Activated T-cell treated with anti-CD3 and anti-CD28 coated beads for 24 hours (primary cell): ENCODE measurements at places on chromosomes 12 and 14.

GRCh38 chr12:68890701-68891113, 42.3 kb downstream of the CPM start:
- no peak for DNase-seq

DNA sequence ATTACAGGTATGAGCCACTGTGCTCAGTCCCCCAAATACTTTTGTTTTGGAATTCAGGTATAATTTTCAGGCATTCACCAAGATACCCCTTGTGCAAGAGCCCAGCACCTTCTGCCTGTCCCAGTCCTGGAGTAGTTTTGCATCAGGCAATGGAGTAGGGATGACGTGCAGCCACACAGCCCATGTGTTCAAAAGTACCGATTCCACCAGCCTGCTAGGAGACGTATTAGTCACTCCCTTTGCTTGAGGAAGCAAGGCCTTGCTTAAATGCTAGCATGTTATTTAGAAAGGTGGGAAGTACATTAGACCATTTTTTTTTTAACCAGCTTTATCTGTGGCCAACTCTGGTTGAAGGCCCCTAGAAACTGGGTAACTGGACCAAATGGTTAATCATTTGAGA, 15.0 kb upstream of the GALNT16 start:
- DNase-seq = no peak

GRCh38 chr12:26062006-26062405, 62.8 kb downstream of the BHLHE41 start:
- DNase-seq = no peak

- no peak for DNase-seq
Observed at GRCh38 chr12:65232476-65233077, 45.9 kb upstream of the MSRB3 start.

- DNase-seq = peak; percentile 54
Observed at GRCh38 chr12:11581179-11581755, 68.2 kb upstream of the ETV6 start.

DNA sequence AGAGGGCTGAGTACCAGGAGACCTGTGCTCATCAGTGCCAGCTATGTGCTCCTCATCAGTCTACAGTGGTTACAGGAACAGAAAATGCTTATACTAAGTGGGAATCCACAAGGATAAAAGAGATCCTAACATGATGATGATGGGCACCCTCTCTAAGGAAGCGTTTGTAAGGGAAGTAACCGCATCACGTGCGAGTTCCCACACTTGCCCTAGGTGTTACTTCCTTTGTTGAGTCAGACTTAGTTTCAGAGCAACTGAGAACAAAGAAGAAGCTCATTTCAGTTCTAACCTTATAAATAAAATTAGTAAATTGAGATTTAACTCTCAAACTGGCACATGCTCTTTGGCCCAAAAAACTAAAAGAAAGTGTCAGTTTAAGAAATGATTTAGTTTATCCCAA, 956.4 kb upstream of the TMEM132C start:
- DNase-seq = no peak

GRCh38 chr12:109779382-109779781, 53.8 kb downstream of the TRPV4 start:
- no peak for DNase-seq

DNA sequence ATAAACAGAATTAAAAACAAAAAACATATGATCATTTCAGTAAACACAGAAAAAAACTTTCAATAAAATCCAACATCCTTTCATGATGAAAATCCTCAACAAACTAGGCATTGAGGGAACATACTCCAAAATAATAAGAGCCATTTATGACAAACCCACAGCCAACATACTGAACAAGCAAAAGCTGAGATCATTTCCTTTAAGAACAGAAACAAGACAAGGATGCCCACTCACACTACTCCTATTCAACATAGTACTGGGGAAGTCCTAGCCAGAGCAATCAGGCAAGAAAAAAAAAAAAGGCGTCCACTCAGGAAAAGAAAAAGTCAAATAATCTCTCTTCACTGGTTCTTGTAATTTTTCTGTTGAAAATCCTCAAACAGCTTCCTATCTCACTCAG, 30.1 kb downstream of the MRPL42 start:
- no peak for DNase-seq

DNA sequence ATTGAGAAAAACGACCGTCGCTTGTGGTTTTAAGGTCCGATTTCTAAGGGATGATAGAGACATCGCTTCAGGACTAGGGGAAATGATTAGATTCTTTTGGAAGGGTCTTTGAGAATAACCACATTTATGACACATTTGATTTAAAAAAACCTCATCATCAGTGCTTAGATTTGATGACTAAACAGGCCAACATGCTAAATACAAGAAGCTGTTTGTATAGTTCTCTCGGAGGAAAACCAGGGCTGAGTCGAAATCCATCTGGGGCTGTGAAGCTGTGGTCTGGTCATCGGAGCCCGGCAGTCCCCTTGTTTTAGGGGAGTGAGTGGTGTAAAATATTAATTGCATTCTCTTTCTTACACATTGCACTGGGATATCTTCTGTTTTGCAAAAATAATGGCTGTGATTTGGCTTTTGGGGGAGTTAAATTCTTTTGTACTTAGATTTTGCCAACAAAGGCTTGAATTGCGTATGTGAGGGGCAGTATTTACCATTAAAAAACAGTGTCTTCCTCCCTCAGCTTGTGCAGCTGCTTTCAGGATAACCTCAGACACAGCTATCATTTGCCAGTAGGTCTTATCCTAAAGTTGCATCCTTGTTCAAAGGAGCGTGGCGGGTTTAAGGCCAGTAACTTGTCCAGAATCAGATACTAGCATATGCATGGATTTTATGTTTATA, 550 bp downstream of the GNG2 start:
- no peak for DNase-seq

GRCh38 chr14:74904635-74905503, 18.2 kb downstream of the RPS6KL1 start:
- no peak for DNase-seq

DNA sequence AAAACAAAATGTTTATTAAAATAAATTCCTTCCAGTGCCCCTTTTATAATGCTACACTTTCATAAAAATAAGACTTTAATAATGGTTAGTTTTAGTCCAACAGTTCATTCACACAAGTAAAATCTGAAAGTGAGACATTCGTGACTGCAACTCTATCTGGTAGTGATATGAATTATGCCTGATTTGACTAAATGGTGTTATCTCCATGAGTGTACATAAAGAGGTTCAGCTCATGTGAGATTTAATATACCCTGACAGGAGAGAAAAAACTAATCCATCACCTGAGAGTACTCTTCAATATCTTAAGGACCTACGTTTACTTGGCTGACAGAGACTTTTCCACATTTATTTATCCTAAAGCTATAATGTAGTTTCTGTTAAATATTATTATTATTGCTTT, 34.0 kb downstream of the ERO1A start:
- no peak for DNase-seq

- DNase-seq = no peak
Observed at GRCh38 chr12:85301051-85301450, 21.0 kb downstream of the ALX1 start.

- DNase-seq = no peak
Observed at GRCh38 chr14:29462772-29463171, 464.9 kb downstream of the PRKD1 start.

DNA sequence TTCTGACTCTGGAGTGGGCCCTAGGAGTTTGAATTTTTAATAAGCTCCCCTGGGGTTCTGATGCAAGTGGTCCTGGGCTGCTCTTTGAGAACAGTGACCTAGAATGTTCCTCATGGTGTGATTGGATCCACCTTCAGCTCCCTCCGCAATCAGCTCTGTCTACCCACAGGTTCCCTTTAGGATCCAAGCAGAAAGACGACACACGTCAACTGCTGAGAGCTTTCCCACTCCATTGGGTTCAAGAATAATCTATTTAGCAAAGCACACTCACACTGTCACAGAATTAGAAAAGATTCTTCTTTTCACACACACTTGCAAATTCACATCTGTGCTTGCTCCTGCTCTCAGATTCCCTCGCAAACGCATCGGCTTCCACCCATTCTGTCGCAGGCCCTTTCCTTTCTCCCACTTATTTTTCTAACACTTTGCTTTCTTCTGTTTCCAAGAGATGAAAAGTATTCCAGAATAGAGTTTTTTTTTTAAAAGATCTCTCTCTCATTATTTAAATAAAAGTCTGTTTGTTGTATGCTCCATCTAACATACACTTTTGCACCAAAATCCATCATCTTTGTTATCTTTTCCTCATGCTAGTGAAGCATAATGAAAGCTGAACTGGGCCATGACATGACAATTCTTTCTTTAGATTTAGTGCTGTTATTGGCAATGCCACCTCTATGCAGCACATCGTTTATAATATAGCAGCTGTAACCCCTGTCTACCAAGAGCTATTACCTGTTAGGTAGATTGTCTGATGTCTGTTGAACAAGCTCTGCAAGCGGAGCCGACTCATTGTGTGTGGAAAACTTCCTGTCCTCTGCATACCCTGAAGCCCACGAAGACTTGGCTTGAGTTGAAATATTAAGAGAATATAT, 73.1 kb downstream of the CACNA1C start:
- DNase-seq = no peak

DNA sequence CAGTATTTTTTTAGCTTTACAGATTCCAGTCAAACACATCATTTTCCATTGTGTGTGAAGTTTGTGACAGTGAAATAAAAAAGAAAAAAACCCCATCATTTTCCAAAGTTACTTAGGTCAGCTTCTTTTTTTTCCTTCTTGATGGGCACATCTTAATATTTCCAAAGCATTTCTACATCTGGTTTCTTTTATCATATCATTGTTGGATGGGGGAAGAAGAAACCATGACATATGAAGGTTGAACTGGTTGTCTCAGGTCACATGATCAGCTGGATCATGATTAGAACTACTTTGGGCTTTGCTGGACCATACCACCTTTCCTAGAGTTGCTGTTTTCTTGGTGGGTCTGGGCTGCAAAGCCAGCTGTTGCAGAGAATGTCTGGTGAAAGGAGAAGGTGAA, 59.8 kb downstream of the FOS start:
- DNase-seq = no peak

GRCh38 chr12:104083769-104084475, 19.6 kb downstream of the HCFC2 start:
- peak; percentile 21 for DNase-seq
